ENCODE measurements at places on chromosomes 3 and 15.

DNA sequence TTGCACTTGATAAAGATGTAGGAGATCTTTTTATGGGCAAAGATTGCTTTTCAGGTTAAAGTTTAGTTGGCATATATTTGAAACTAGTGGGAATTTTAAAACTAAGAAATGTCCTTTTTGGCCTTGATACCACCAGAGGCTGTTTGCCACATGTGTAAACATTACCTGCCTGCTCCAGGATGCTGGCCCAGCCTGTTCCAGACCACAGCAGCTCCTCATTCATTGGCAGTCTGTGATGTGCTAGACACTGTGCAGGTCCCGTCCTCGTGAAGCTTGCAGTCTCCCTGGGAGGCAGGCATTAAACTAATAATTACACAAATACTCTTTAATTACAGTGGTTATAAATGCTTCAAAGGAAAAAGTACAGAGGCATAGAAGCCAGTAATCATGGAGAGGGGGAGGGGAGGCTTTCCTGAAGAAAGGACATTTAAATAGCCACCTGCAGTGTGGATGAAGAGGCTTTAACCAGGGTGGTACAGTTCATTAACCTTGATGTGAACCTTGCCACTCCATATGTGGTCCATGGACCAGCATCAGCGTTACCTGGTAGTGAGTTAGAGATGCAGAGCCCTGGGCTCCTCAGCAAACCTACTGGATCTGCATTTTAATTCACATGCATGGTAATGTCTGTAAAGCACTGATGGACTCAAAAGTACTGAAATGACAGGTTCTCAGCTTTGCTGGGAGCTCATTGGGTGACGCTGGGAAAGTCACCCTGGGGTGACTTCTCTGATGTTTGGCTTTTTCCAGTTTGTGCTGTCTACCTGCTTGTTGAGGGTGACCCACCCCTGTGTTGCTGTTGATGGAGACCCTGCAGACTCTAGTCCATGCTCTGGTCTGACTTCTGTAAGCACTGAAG lies 5.3 kb downstream of the ZNF710 start:
- DNase-seq, result no peak

- no peak for DNase-seq
Measured at GRCh38 chr15:87949575-87950223, 306.8 kb downstream of the NTRK3 start.

- DNase-seq, result peak; percentile 63
Measured at GRCh38 chr3:52243791-52244628, 1.5 kb upstream of the PPM1M start.

DNA sequence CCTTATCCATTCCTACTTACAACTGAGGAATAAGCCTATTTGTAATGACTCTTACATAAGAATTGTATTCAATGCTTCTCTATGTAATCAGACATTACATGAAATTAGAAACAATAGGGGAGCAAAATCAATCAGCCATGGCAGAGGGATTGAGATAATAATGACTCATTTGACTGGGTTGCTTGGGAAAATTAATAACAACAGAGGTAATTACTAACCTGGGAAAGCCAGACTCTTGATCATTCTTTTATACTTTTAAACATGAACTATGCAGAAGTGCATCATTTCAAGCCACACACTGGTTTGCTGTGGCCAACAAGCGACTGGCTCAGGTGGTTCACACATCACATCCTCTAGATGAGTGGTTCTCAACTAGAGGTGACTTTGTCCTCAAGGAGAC lies 126.3 kb upstream of the CRBN start:
- no peak for DNase-seq

- no peak for DNase-seq
Measured at GRCh38 chr3:124292329-124292728, 300.4 kb upstream of the ROPN1 start.

DNA sequence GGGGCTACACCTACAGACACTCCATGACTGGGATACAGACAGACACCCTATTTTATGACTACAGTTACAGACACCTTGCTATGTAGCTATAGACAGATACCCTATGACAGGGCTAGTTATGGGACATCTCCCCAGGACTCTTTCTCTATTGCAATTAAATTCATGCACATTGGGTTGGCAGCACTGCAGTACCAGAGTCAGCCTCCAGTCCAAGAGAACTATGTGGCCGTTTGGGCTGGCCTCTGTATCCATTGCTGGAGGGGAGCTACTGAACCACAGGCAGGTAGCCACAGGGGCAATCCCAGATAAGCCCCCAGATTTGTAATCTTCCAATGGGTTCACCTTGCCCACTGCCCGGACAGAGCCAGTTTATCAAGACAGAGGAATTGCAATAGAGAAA lies 108.4 kb upstream of the SPATA16 start:
- DNase-seq, result no peak

DNA sequence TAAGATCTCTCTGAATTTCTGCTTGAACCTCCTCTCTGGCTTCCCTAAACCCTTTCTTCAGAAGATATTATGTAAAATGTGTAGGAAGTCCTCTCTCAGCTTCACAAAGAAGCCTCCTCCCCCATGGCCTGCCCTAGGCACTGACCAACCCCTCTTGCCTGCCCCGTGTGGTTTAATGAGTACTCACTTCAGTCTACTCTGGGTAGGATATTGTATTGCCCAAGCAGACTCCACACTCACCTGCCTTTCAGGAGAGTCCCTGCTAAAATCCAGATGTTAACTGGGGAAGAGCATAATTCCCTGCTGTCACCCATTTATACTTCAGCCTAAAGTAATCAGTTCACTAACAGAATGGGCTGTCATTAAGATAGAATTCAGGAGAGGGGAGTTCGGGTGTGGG lies 2.6 kb upstream of the AGBL1 start:
- DNase-seq, result no peak

GRCh38 chr3:127699416-127700300 lies 26.9 kb downstream of the ABTB1 start:
- DNase-seq, result no peak

- no peak for DNase-seq
Measured at GRCh38 chr15:83194528-83194927, 13.1 kb downstream of the HDGFL3 start.

GRCh38 chr3:8632402-8633237 lies 12.0 kb downstream of the SSUH2 start:
- DNase-seq, result no peak

DNA sequence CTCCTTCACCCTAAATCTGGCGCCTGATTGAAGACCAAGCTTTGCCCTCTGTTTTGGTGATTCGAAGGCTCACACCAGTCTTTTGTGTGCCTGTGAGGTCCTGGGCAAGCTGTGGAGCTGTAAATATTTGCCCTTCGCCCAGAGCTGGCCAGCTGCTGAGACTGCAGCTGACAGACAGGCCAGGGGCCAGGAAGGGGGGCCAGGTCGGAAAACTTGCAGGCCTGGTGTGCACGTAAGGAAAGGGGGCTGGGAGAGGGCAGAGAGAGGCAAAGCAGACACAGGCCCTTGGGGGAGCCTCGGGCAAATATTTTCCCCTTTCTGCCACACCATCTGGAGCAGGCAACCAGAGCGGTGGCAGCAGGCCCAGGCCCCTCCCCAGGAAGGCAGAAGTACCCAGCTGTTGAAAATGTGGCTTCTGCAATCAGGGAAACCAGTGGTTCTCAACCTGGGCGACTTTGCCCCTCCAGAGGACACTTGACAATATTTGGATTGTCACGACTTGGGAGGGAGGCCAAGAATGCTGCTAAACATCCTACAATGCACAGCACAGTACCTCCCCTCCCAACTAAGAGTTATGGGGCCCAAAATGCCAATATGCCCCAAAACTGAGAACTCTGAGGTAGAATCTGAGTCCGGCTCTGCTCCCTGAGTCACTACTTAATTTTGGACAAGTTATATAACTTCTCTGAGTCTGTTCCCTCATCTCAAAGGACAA lies 2.5 kb downstream of the PDZRN3 start:
- DNase-seq, result no peak

- no peak for DNase-seq
Measured at GRCh38 chr3:37338500-37338899, 164.1 kb upstream of the LRRFIP2 start.

DNA sequence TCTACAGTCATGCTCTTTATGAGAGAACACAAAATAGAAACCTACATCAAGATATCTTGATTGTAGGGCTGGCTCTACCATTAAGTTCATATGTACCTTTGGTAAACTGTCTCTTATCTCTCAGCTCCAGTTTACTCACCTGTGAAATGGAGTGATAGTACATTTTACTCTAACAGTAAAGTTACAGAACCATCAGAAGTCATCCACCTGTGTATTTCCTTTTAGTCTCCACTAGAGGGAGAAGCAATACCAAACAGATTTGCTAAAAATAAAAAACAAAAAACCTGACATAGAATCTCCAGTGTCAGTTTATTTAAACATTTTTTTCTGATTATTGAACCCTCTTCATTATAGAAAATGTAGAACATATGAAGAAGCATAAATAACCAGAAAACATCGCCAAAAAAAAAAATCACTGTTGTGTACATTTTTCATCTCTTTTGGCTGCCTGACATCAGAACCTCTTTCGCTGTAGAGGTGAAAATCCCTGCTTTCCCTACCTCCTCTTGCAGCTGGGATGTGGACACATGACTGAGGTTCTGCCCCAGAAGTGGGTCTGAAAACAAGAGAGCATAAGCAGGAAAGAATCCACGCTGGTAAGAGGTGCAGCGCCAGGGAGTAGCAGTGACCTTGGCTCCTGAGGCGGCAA lies 48.7 kb upstream of the WDR72 start:
- DNase-seq, result no peak

DNA sequence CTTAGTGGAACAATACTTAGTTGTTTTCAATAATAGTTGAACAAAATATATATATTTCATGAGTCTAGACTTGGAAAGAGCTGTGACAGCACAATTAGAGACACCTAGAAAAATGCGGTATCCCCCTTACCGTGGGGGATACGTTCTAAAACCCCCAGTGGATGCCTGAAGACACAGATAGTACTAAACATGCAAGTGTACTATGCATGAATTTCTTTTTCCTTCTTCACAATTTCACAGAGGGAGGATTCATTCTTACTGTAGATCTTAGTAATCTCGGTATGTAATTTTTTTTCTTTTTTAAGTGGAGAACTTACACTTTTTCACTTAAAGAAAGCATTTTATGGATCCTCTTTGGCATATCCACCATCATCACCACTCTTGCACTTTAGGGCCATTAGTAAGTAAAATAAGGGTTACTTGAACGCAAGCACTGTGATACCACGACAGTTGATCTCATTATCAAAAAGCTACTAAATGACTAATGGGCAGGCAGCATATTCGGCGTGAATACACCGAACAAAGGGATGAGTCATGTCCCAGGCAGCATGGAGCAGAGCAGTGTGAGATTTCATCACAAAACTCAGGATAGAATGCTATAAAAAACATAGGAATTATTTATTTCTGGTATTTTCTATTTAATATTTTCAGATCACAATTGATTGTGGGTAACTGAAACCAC lies 72.3 kb upstream of the ZNF280D start:
- DNase-seq, result peak; percentile 11

GRCh38 chr3:44555723-44556122 lies 730 bp downstream of the ZKSCAN7 start:
- DNase-seq, result no peak

DNA sequence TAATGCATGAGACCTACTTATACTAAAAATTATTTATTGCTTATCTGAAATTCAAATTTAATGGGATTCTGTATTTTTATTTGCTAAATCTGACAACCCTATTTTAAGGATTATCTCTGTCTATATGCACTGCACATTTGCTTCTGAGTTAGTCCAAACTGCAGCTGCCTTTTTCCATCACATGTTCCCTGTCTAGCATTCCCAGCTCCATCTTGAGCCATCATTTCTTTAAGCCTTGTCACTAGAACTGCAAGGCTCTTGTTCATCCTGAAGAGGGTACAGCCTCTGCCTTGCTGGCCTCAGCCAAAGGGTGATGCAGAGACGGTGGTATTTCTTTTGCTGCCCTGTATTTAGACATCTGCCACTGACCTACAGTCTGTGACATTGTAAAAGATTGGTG lies 125.8 kb upstream of the STT3B start:
- no peak for DNase-seq

DNA sequence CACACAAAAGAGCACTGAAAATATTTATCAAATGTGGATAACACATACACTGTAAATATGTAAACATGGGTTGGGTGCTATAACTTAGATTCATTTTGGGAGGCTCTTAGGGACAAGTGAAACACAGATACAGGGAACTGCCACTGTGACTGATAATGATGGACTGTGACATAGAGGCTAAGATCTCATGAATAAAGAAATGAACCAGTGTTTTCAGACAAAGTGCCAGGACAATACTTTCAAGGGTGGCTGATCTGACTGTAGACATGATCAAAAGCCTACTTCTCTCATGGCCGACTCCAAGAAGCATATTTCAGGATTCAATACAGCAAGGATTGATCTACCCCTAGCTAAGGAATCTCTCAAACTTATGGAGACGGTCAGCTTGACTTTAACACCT lies 353.8 kb downstream of the FGF12 start:
- DNase-seq, result no peak

- no peak for DNase-seq
Measured at GRCh38 chr3:188220988-188221818, 67.2 kb downstream of the LPP start.

DNA sequence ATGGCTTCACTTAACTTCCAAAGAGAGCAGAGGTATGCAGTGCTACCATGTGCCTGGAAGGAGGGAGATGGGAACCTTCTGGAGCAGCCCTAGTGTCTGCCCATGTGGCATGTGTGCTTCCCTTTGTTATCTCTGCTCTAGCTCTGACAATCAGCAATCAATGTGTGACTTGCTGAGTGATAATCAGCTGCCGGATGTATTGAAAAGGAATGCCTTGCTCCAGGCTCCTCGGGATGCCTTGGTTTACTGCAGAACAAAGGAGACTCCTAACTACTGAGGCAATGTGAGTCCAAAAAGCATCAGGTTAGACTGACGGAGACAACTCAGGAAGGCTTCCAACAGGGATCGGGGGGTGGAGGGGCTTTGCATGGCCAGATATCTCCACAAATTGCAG lies 36.0 kb upstream of the CORO2B start:
- no peak for DNase-seq

Measured in germinal center (tissue), 1 donor.